Activated CD4-positive, alpha-beta T cell treated with anti-CD3 and anti-CD28 coated beads for 48 hours (primary cell): ENCODE measurements at places on chromosomes 5 and 9.

GRCh38 chr9:92289708-92290390 is 3.6 kb downstream of the IARS1 start:
- no peak for DNase-seq

- DNase-seq = no peak
Observed at GRCh38 chr5:119532637-119533036, 80.3 kb downstream of the HSD17B4 start.

- peak; percentile 24 for DNase-seq
Observed at GRCh38 chr5:57442080-57442839, 40.4 kb downstream of the ACTBL2 start.

DNA sequence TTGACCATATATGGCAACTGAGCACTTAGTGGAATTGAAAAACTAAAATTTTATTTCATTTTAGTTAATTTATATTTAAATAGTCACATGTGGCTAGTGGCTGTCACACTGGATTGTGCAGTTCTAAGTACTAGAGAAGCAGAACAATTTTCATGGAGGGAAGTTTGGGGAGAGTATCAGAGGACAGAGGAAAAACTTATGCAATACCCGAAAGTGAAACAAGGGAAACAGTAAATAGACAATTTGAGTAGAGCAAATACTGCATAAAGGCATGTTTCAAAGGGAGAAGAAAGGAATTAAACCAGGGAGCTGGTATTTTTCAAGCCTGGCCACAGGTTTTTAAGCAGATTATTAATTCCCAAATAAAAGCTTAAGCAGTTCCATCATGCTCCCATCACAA is 590.5 kb upstream of the RORB start:
- DNase-seq = no peak

DNA sequence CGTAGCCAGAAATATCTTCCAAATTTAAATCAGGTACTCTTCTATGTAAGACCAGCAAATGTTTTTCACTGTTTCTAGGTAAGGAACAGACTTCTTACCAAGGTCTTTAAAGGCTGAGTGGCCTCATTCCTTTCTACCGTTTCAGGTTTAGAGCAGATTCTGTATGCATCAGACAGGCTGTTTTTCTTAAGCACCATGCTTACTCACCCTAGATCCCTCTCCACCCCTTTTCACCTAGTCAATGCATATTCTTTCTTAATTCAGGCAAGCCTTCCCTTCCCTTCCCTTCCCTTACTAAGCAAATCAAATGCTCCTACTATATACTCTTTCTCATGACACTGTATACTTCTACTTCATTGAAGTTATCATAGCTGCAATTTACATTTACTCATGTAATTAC is 70.7 kb downstream of the RFX3 start:
- no peak for DNase-seq

DNA sequence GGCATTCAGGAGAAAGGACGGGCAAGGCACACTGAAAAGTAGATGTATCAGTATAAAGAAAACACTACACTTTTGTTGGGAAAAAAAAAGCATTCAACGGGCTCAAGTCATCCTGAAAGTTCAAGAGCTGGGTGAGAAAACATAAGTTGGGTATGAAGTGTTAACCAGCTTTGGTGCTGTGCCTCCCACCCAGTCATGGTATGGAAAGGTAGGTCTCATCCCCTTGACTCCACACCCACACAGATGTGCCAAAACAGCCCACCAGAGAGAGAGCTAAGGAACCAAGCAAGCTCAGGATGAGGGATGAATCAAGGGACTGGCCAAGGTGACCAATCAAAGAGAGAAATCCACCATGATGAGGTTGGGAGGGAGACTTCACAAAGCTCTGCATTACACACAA is 54.7 kb downstream of the ESM1 start:
- peak; percentile 23 for DNase-seq
